ENCODE measurements at places on chromosomes 6 and 20.
A peak's percentile ranks its signal among the peaks of the same experiment; 100 is the strongest.

GRCh38 chr6:63635588-63636517 lies at the start of gene PHF3:
Gene PHF3 (plus strand): TSS chr6:63635802. CDS start chr6:63646552, 10,750 bp downstream.
- peak; percentile 84 for DNase-seq

DNA sequence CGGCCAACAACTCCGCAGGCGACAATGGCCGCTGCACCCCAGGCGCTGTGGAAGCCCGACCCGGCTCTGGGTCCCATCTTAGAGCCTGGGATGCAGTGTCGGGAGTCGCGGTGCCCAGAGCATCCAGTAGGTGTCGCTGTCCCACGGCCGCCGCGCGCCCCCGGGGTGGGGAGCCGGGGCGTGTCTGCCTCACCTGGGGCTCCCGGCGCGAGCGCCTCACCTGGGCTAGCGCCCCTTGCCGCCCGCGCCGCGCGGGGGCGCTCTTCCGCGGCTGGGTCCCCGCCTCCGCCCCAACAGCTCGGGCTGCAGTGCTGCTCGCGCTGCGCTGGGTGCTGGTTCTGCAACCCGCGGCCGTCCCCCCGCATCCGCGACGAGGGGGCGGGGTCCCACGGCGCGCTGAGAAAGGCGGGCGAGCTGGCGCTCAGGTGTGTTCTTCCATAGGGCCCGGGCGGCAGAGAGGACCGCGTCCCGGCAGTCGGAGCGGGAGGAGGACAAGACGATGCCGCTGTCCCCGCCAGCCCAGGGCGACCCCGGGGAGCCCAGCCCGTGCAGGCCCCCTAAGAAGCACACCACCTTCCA lies at the start of gene CRYBG1:
TSS of gene CRYBG1 (plus strand) at position 308 of the 579 bp plus-strand sequence. CDS start at position 500, 192 bp downstream.
- no peak for DNase-seq

- DNase-seq: no peak
Observed at GRCh38 chr6:131061751-131062119, 1.3 kb downstream of the EPB41L2 start.

DNA sequence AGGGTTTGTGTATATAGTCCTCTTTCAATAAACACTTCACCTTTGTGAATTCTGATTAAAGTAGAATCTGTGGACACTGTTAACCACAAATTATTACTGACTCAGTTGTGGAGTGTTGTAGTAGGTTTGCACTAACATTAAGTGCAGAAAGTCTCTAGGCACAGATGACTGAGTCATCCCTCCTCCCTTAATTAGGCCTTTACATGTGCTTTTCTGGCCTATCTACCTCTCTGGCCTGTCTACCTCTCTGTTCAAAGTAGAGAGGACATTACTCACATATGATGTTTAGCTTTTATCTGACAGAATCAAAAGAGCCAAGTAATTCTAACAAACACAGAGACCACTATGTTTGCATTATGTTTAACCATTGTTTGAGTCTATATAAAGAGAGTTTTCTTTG lies 783.0 kb downstream of the TENT5A start:
- peak; percentile 19 for DNase-seq

GRCh38 chr20:16189371-16189770 lies 383.9 kb downstream of the KIF16B start:
- DNase-seq: no peak

DNA sequence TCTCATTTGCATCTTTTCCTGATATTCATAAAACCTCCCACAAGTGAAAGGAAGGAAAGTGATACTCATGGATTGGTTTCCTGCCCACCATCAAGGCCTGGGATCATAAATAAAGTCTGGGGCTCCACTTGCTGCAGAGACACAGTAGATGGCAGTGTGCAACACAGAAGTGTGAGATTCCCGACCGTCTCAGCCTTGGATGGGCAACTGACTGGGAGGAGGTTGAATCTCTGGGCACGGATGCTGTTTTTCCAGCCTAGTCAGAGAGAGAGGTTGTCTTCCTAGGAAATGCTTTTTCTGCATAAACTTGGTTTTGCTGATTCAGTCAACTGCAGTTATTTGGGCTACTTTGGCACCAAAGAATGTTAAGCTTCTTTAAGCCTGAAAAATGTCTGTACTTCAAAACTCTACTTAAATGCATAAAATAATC lies 9.9 kb upstream of the RFPL4B start:
- peak; percentile 83 for DNase-seq

DNA sequence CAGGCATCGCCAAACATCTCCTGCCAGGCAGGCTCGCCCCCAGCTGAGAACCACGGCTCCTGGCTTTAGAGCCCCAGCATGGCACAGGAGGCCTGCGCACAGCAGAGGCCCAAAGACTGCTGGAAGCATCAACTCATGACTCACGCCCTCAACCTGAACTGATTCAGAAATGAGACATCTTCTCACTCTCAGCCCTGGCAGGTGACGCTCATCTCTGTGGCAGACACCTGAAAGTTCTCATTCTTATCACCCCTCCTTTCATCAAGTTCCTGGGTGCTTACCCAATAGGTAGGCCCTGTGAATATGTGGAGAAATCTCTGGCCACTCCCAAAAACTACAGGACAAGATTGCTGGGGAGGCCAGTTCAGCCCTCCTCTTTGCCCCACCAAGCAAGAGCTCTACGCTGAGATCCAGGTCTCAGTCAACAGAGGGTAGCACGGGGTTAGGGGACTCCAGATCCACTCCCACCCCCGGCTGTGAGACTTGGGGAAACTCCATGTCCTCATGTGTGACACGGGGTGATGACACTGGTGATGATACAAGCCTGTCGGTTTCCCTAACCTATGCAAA lies 11.3 kb downstream of the NFATC2 start:
- peak; percentile 36 for DNase-seq

DNA sequence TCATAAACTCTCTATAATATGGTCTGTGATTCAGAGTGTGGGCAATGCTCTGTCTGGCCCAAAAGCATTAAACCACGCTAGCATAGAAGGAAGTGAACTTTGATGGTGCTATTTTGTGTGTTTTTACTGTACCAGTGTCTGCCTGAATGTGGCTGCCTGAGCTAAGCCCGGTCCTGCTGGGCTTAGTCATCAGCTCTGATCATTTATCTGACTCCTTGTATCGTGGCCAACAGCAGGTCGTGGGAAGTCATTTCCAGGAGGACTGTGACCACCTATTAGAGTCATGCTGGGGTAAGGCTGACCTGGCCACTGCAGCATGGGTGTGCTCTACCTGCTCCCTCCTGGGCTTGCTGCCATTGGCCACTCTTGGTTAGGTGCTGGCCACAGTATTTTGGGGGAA lies 239.1 kb upstream of the CEP162 start:
- peak; percentile 7 for DNase-seq

DNA sequence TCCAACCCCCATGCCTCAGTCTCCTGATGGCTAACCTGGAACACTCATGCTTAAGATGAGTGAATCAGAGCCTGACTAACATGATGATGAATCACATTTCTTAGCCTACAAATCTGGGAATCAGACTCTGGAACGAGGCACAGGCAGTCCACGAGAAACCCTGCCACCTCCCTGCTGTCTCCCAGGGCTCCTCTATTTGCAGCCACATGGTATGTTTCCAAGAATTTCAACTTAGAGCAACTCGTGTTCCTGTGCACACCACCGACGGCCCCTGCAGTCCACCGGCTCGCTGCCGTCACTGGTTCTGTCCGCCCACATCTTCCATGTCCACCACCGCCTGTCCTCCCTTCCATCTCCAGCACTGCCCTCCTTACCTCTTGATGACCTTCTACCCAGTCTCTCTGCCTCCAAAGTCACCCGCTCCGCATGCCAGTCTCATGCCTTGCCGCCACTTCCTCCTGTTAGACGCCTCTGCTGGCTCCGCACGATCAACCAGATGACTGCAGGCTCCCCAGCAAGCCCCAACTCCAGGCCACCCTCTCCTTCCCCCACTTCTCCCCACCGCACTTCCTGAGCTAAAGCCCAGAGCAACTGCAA lies 87.6 kb downstream of the AGPAT4 start:
- DNase-seq: peak; percentile 90

GRCh38 chr6:43812850-43813578 lies 43.0 kb downstream of the VEGFA start:
- DNase-seq: peak; percentile 7

DNA sequence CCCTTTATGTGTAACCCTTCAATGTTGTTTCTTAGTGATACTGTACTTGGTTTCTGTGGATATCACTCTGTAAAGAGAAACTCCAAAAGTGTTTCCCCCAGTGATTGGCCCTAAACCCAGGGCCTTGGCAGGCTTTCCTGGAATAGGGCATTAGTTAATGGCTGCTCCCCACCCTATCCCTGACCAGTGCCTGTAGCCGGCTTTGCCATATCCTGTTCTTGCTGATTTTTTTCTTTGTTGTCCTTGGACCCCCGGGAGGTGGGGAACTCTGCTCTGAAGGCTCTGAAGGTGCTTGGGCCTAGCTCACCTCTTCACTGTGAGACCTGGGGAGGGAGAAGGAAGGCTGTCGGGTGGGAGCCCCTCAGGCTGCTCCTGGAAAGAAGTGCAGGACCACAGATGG lies 120.1 kb downstream of the TCP11 start:
- DNase-seq: no peak

- no peak for DNase-seq
Observed at GRCh38 chr6:108156938-108157233, 8.9 kb upstream of the NR2E1 start.

GRCh38 chr20:13251904-13252297 lies 30.8 kb downstream of the ISM1 start:
- DNase-seq: no peak

DNA sequence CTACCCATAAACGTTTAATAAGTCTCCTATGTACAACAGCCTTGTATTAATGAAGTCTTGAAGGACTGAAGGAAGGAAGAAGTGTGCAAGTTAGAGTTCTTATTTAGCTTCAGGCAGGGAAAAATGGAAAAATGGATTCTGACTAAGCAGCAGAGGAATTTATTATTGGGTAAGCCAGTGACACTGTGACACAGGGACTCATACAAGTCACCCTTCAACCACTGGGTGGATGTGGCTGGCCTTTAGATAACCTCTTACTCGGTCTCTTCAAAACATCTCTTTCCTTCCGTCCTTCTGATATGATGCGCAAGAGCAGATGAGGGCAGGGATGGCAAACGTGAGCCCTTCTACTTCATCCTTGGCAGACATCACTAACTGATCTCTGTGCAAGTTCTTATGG lies 145.6 kb downstream of the DHX35 start:
- peak; percentile 1 for DNase-seq

DNA sequence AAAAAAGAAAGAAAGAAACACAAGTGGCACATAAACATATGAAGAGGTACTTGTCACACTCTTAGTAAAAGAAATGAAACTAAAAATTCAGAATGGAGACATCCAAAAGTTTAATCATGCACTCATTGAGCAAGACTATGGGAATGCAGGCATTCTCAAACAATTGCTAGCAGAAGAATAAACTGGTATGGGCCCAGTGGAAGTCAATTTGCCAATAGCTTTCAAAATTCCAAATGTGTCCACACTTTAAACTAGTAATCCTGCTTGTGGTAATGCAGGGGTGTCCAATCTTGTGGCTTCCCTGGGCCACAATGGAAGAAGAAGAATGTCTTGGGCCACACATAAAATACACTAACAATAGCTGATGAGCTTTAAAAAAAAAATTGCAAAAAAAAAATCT lies 97.4 kb downstream of the EPB41L2 start:
- peak; percentile 64 for DNase-seq

DNA sequence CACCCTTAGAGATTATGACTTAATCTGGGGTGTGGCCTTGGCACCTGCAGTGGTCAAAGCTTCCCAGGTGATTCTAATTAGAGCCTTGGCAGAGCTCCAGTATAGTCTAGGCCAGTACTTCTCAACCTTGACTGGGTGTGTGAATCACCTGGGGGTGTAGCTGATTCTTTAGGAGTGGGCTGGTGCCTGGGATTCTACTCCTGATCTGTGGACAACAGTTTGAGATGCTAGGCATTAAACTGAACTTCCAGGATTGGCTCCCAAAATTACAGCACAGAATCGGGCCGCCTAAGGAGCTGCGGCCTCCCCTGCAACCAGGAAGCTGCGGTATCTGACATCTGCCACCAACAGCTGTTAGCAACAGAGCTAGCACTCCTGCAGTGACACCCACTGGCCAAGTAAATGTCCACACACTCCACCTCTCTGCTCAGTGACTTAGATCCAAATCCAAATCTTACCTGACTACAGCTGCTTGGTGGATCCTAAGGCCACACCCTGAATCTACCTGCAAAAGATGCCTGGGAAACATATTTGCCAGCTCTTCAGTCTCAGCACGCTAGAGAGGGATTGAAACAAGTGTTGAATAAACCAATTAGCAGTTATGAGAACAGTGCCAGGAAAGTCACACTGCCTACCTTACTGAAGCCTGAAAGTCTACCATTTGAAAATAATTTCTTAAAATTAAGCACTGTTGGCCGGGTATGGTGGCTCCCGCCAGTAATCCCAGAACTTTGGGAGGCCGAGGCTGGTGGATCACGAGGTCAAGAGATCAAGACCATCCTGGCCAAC lies 126.7 kb downstream of the UNC5CL start:
- no peak for DNase-seq

- no peak for DNase-seq
Observed at GRCh38 chr6:61606500-61606899, 679.5 kb downstream of the KHDRBS2 start.

DNA sequence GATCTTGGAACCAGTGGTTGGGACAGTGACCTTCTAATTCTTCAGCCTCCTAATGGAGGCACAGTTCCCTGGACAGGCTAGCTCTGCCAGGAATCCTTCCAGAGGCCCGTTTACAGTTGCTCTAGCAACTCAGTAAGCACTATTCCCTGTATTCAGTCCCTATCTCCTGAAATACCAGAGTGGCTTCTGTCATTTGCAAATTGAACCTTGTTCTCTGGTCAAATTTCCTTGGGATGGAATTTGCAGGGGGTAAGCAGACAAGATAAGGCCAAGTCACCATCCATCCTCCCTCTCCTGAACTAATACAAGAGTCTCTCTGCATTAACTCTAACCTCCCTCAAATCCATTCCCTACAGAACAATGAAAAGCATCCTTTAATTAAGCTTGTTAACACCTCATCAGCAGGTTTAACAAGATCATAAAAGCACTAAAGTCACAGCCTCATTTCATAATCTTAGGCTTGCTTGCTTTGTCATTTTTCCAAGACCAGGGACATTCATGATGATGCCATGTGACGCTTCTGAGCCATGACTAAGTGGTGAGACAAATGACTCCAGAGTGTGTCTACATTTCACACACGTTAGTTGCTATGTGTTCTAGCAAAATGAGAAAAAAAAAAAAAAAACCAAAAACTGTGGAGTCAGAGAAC lies 37.1 kb downstream of the SLC22A23 start:
- peak; percentile 76 for DNase-seq

DNA sequence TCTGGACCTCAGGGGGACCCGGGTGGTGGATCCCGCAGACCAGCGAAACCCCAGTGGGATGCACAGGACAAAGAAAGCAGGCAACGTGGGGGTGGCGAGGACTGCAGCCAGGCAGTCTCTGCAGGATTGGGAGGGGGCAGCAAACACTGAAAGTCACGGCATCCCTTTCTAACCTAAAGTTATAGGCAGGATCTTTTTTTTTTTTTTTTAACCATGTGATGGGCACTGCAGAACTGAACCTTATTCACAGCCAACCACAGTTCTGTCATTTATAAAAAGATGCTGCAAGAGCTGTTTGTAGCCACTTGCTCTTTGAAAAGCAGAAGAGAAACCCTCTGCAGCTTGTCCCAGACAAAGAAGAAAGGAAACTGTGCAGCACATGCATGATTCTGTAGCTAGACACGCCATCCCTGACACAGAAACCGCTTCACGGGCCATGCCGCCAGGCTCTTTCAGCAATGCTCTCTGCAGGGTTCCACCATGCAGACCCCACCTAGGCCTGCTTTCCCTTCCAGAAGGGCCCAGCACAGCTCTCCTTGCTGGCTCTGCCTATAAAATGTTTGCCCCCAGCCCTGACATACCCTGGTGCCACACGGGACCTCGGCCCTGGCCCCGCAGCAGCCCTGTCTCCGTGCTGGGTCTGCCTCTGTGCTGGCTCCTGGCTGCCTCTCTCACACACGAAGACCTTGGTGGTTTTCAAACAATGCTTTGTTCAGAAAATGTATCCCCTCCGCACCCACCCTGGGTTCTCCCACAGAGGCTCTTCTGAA lies 70.8 kb downstream of the PYGB start:
- DNase-seq: no peak

Measured in IMR-90 (cell line).